Dorsolateral prefrontal cortex (tissue), 122 donors: ENCODE measurements at places on chromosomes 4 and X.

DNA sequence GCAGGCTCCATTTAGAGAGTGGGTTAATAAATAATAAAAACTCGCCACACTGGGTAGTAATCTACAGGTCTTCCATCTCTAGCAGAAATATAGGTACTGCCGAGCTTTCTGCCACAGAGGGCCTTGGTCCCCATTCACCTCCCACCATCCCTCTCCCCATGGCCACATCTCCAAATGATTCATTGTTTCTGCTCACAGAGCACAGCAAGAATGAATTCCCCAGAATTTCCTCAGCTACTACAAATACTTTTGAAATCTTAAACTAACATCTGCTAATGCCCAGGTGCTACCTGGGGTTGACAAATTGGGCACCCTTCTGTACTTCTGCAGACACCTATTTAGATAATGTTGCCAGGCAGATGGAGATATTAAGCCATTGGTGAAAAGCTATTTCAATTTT lies 5.1 kb downstream of the PHEX start:
- DNase-seq, result no peak

GRCh38 chr4:168070903-168071302 lies 21.4 kb upstream of the ANXA10 start:
- no peak for DNase-seq

GRCh38 chrX:144946666-144947065 lies 300.6 kb upstream of the SPANXN1 start:
- no peak for DNase-seq

GRCh38 chr4:169079942-169080827 lies 70.1 kb upstream of the CBR4 start:
- no peak for DNase-seq

DNA sequence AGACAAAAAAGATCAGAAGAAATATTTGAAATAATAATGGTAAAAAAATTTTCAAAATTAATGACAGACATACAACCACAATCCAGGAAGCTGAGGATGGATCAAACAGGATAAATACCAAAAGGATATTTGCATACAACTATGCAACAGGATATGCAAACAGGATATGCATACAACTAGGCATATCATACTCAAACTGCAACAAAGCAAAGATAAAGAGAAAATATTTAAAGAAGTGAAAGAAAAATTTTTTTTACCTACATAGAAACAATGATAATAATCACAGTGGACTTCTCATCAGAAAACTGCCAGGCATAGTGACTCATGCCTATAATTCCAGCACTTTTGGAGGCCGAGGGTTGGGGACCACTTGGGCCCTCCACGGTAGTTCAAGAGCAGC lies 11.3 kb upstream of the DHX15 start:
- DNase-seq, result no peak

DNA sequence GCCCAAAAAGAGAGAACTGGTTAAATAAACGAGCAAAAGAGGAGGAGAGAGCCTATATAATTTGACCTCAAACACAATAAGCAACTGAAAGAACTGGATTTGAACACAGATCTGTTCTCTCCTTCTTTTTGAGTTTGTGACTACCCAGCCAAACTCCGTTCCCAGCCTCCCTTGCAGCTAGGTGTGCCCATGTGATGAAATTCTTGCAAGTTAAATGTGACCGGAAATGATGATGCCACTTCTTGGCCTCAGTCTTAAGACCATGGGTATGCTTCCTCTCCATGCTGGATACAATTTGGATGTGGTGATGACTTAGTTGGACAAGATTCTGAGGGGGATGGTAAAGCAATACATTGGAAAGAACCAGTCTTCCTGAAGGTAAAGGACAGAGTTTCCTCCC lies 204.1 kb downstream of the PTTG2 start:
- no peak for DNase-seq

- DNase-seq, result no peak
These were observed 185.4 kb downstream of the TSPAN5 start for GRCh38 chr4:98473046-98473445.

- DNase-seq, result no peak
These were observed 64.0 kb downstream of the CCNG2 start for GRCh38 chr4:77220828-77221613.

DNA sequence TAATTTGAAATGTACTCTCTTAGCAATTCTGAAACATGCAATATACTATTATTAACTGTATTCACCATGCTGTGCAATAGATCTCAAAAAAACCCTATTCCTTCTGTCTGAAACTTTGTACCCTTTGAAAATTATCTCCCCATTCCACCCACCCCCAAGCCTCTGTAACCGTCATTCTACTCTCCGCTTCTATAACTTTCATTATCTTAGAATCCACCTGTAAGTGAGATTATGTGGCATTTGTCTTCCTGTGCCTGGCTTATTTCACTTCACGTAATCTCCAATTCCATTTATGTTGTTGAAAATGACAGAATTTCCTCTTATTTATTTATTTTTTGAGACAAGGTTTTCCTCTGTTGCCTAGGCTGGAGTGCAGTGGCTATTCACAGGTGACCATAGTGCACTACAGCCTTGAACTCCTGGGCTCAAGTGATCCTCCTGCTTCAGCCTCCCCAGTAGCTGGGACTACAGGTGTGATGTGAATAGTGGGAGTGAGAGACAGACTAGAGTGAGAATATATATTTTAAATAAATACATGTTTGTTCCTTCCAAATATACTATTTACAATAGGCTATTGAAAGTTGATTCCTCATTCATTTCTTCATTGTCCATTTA lies 30.5 kb downstream of the VSIG4 start:
- no peak for DNase-seq

DNA sequence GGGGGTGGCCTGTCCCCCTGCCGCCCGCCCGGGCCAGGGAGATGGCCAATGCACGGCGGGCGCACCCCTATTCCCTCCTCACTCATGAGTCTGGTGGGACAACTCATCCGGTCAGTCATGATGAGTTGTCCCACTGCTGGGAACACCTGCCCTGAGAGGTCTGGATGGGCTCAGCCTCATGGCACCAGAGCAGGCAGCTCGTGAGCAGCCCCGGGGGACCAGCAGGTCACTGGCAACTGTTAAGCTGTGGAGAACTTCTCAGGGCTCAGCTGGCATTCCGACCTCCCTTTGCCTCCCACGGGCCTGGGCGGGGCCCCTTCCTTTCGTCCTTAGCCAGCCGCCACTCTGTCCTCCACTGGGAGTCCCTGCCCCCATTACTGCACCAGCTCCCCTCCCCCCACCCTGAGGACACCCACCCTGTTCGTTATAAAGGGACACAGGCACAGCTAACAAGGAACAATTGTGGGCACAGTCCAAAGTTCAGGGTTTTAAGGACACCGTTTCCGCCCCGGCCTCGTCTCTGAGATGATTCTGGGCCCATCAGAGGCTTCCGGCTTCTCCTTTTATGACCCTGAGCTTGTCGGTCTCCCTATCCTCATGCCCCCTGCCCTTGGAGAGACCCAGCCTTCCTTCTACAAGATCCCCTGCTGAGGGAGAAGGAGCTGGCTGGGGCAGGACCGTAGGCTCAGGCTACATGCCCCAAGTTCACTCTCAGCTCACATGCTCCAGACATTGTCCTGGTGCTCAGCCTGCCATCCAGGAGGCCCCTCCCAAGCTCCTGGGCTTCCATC lies 14.6 kb upstream of the KIAA0232 start:
- no peak for DNase-seq

- DNase-seq, result peak; percentile 70
These were observed 40.4 kb downstream of the ENPEP start for GRCh38 chr4:110516106-110516922.
